Activated naive CD8-positive, alpha-beta T cell treated with anti-CD3 and anti-CD28 coated beads for 36 hours (primary cell): ENCODE measurements at places on chromosomes 6 and 20.
A peak's percentile ranks its signal among the peaks of the same experiment; 100 is the strongest.

- no peak for DNase-seq
Observed at GRCh38 chr6:117465691-117466090, 16.8 kb upstream of the DCBLD1 start.

DNA sequence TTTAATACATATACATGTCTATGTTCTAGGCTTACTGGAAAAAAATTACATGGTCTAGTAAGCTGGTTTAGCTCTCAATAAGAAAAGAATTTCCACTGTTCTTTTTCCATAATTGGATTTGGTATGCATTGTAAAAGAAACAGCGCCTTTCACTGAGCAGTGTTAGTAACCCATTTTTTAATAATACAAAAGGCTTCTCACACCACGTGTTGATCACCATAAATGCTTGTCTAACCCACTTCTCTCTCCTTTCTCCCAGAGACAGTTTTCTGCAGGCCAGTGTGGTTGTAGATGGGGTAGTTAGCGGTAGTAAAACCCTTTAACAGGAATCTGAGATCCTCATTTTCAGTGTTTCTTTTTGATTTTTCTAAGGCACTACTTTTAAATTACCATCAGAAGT, 348.7 kb upstream of the MANEA start:
- no peak for DNase-seq

DNA sequence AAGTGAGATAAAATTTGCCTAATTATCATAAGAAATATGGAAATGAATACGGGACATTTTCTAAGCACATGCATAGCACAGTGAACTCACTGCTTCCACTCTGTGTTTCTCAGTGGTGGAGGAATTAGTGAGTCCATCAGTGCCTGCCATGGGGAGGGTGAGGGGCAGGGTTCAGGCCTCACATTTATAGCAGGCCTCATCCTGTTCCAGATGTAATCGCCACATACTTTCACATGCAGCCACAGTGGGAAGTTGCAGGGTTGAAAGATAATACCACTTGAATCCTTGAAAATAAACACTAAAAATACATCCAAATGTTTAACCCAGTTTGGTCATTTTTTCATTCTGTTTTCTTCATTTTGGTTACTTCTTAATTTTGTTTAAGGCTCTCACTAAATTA, 29.9 kb upstream of the ANKEF1 start:
- no peak for DNase-seq

GRCh38 chr6:46353528-46353927, 137.7 kb downstream of the RCAN2 start:
- DNase-seq = no peak

GRCh38 chr20:63552481-63553249, 1.3 kb upstream of the FNDC11 start:
- peak; percentile 48 for DNase-seq

- DNase-seq = peak; percentile 49
Observed at GRCh38 chr6:42451333-42452170, at the start of gene TRERF1. TSS of gene TRERF1 (minus strand) at chr6:42451926. CDS start at chr6:42269590, 182,336 bp downstream.

- DNase-seq = no peak
Observed at GRCh38 chr6:97925504-97925903, 642.5 kb upstream of the MMS22L start.

DNA sequence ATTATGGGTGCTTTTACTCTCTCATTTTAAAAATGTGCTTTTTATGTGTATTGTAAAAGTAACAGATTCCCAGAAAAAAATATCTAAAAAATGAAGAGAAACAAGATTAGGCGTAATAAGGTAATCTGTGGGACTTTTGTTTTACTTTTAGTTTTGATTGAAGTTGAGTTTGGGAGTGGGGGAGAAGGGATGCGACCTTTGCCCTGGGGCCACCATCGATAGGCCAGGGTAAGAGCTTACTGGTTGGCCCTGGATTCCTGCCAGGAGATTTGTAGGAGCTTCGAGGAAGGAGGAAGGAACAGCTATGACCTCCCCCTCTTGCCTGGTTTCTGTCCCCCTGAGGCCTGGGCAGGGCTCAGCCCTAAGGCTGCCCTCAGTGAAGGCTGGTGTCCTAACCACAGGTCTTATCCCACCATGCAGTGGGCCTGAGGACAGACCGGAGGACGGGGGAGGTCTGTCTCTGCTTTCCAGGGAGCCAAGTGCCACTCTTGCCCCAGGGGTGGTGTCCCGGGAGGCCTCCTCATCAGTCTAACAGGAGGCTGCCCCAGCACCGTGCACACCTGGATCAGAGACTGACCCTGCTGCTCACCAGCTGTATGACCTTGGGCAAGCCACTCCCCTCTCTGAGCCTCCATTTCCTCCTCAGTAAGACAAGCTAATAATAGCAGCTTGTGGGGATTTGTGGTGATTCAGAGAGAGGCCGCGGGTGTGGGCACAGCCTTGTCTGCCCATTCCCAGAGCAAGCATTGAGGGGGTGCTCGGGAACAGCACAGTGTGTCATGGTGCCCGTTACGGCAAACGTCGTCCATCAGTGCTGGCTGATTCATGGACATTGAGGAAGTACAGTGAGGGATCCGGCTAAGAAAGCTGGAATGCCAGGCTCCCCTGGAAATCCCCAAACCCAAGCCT, 21.2 kb downstream of the TGM2 start:
- DNase-seq = no peak

DNA sequence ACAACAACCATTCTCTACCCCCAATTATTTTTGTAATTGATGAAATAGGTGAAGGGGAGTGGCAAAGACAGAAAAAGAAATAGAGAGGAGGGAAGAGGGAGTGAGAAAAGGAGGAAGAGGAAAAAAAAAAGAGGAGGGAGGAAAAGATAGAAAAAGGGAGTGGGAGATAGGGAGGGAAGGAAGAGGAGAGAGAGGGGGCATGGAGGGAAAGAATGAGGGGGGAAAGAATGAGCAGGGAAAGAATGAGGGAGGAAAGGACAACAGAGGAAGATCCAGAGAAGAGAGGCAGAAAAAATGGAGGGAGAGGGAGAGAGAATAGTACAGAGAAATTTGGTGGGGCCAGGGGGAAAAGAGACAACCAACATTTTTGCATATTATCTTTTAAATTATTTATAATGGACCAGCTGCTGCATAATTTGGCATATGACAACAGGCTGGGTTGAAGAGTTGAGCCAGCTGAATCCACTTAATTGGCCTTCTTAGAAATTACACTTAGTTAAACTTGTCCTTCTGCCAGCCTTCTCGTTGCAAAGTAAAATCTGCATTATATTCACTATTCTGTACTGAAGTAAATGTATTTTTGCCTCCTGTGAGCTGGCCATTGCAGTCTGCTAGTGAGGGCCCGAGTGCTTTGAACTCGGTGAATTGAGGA, 101.0 kb downstream of the ARHGAP18 start:
- no peak for DNase-seq

DNA sequence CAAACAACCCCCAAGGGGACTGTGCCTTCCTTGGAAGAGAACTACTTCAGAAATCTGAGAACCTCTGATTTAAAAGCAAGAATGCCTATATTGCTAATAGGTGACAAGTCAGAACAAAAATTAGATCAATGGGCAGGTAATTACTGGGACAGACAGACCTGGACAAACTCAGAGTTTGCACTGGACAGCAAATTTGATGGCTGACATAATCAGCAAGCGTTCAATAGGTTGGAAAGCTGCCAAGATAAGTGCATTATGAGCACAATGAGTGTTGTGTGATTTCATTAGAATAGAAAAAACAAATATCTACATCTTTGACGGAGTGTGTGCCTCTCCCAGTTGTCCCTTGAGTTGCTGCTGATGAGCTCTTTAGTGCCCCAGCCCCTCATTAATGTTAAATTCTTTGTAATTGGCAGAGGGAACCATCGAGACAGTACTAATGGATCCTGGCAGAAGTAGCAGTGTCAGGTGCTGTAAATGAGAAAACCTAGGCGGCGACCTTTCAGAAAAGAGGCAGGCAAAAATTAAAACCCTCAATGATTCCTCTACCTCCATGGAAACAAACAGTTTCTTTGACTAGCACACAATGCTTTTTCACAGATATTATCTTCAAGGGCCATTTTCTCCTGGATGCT, 116.5 kb upstream of the COL21A1 start:
- no peak for DNase-seq

- no peak for DNase-seq
Observed at GRCh38 chr6:100751590-100751989, 129.5 kb downstream of the ASCC3 start.

DNA sequence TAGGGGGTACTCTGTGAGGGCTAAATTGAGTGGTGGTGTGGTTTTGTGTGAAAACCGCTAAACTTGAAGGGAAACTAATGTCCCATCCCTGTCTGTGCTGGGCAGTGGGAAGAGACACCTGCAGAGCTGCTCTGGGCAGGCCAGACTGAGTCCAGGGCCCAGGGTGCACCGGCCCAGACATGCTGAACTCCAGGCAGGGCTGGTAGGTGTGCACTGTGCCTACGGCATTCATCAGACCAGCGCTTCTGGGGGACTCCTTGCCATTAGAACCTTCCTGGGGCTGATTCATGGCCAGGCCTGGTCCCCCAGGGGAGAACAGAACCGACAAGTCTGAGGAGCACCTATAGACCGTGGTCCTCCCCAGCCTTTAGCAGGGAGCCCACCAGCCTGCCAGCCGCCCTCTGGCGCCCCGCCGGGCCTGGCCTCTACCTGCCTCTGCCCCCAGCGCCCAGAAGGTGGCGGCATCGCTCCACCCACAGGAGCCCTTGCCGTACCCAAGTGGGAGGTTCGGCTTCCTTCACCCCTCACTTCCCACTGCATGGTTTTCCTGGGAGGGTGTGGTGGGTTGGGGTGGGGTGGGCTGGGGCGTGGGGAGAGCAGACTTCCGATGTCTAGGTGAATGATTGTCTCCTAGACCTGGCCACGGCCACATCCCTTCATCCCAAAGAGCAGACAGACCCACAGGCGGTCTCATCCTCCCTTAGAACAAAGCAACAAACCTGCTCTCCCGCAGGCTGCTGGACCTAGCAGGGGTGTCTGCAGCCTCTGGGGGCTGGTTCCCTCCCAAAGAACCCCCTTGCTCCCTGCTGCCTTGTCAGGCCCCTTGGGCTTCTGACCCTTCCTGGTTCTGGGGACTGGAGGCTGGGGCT, 15.5 kb downstream of the CCDC167 start:
- peak; percentile 74 for DNase-seq

- DNase-seq = no peak
Observed at GRCh38 chr6:118678866-118679265, 27.5 kb upstream of the CEP85L start.

DNA sequence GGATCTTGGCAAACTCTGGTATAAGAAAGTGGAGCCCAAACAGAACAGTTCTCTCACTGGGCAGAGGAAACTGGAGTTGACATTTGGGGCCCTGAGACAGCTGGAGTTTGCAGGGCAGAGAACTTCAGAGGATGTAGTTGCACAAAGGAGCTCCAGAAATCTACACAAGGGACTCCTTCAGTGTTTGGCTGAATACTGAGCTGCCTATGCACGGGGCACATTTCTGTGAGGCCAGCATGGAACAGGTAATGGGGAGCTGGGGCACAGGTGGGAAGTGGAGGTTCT, 169.3 kb downstream of the ANKRD60 start:
- no peak for DNase-seq
